ENCODE measurements at places on chromosomes 5 and 9. TPM values are rescaled to one million over a fixed set of nuclear protein-coding genes. Genes with fewer than 3 reads are reported as not detected.

Gene TMEM38B
- 15.0 TPM for total RNA-seq

Gene PCSK1
- not detected for total RNA-seq

Gene SLC25A48
- not detected for total RNA-seq

Gene FGF18
- 0.42 TPM for total RNA-seq

Gene LTC4S
- 6.1 TPM for total RNA-seq

Gene CDH9
- total RNA-seq, result not detected

Gene PCDHB4
- not detected for total RNA-seq

Gene FAM169A
- 23.7 TPM for total RNA-seq

Gene TMC1
- not detected for total RNA-seq

Gene PCDHGA8
- total RNA-seq, result 0.16 TPM

Gene TDRD7
- total RNA-seq, result 10.2 TPM

Gene ZNF483
- 18.5 TPM for total RNA-seq

Gene PCDHB5
- 0.18 TPM for total RNA-seq

Gene CTNND2
- total RNA-seq, result not detected

Gene PIP5K1B
- 1.2 TPM for total RNA-seq

Gene CLK4
- 105 TPM for total RNA-seq

Gene SHOC1
- total RNA-seq, result not detected

Gene SOX30
- 0.44 TPM for total RNA-seq

Gene CDC14B
- 13.3 TPM for total RNA-seq

GRCh38 chr5:9444346-9444745, 101.5 kb downstream of the SEMA5A start:
- no peak for DNase-seq

- DNase-seq, result no peak
Measured at GRCh38 chr9:109453210-109453842, 44.8 kb downstream of the PTPN3 start.

DNA sequence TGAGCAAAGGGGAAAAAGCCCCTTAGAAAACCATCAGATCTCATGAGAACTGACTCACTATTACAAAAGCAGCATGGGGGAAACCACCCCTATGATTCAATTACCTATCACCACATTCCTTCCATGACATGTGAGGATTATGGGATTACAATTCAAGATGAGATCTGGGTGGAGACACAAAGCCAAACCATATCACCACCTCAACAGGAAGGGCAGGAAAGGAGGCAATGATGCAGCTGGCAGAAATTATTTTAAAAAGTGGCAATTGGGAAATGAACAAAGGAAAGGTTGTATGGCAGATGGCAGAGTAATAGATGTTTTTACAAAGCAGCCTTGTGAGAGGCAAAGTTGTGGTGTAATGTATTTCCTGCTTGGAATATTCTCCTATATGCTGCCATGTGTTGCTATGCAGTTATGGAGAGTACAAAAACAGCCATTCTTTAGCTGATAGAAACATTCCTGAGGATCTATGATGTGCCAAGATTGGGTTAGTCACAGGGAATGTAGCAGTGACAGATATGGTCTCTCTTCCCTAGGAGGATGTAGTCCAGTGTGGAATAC, 138.8 kb downstream of the SMC2 start:
- no peak for DNase-seq

DNA sequence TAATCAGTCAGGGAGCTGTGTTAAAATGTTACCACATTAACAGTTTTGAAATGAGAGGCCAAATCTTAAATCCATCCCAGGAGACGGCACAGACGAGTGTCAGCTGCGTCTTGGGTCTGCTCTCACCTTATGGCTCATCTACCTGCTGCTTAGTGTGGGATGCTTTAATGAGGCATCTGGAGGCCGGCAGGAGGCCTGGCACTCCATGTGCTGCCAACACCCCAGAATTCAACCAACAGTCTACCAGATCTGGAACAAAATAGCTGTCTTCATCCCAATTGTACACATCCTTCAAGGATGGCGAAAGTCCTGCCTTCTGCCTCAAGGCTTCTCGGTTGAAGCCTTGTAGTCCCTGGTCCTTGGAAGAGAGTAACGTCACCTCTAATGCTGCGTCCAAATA, 12.0 kb downstream of the PRKACG start:
- no peak for DNase-seq

- DNase-seq, result no peak
Measured at GRCh38 chr5:158492841-158493242, 606.9 kb downstream of the EBF1 start.

DNA sequence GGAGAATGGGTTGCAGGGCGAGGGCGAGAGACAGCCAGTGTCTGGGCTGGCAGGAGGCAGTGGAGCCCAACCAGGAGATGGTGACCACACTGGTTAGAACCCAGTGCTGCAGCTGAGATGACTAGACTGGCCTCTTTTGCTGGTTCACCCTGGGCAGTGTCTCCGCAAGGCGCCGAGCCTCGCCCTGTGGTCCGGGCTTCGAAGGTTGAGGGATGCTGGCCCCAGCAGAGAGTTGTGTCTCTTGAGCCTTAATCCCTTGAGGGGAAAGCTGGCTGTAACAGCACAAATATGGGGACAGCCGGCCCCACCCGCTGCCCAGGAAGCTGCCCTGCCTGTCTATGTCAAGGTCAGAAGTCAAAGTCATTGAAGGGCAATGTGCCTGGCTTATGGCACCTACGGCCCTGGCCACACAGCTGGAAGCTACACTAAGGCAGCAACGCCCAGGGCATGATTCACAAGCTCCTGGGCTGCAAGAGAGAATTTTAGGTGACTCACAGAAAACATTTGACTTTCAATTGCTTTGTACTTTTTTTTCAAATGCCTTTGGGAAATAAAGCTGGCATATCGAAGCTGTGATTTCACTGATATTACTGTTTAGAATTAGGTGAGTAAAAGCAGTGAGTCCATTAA, 33.3 kb downstream of the NKX2-5 start:
- no peak for DNase-seq

DNA sequence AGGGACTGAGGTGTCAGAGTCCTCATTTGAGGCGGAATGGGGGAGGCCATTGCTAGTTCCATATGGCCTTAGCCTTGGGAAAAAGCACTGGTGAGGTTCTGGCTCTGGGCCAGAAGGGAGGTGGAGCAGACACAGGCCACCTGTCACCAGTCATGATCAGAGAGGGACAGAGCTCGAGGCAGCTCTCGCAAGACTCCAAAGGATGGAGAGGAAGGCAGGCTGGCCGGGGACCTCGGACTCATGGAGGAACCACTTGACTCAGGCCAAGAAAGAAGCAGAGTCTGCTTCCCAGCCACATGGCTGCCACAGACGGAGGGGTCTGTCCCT, 29.2 kb upstream of the NSMF start:
- DNase-seq, result no peak

DNA sequence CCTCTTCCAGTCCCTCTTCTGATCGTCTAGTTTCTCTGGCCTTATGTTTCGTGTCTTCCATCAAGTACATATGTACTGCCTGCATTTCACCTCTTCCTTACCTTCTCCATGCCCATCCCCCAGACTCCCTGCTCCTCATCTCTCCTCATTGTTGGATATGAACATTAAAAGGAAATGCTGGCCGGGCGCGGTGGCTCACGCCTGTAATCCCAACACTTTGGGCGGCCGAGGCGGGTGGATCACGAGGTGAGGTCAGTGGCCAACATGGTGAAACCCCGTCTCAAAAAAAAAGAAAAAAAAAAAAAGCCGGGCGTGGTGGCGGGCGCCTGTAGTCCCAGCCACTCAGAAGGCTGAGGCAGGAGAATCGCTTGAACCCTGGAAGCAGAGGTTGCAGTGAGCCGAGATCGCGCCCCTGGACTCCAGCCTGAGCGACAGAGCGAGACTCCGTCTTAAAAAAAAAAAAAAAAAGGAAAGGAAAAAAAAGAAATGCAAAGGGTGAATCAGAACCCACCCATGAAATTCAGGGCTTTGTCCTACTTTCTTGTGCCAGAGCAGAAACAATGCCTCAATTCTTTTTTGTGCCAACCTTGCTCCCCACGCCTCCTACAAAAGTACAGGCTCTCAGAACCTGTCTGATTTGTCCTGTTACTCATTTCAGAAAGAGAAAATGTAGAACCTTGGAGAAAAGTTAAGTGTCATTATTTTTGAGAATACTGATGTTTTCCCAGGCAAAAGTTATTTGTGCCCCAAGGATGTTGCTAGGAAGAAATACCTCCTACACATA, 1.5 kb upstream of the ZFR start:
- no peak for DNase-seq

GRCh38 chr5:103962023-103962422, 399.4 kb upstream of the NUDT12 start:
- no peak for DNase-seq

DNA sequence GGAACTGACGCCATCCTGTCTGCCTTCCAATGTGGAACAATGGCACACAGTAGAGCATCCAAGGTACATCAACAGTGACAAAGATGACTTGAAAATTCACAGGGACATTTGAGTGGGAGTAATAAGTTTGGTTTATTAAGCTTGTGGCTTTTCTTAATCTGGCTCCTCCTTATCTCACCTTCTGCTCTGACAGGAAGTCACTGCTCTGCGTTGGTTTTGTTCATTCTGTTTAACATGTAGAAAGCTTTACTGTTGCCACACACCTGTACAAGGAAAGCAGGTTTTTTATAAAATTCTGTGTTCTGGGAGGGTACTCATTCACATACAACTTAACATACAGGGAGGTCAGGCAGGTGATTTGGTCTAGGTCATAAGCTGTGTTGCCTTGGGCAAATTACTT, 1.6 kb upstream of the GZMK start:
- no peak for DNase-seq

GRCh38 chr9:106927916-106928315, 65.0 kb downstream of the ZNF462 start:
- no peak for DNase-seq

GRCh38 chr5:59367791-59368394, 525.6 kb downstream of the PDE4D start:
- peak; percentile 6 for DNase-seq

DNA sequence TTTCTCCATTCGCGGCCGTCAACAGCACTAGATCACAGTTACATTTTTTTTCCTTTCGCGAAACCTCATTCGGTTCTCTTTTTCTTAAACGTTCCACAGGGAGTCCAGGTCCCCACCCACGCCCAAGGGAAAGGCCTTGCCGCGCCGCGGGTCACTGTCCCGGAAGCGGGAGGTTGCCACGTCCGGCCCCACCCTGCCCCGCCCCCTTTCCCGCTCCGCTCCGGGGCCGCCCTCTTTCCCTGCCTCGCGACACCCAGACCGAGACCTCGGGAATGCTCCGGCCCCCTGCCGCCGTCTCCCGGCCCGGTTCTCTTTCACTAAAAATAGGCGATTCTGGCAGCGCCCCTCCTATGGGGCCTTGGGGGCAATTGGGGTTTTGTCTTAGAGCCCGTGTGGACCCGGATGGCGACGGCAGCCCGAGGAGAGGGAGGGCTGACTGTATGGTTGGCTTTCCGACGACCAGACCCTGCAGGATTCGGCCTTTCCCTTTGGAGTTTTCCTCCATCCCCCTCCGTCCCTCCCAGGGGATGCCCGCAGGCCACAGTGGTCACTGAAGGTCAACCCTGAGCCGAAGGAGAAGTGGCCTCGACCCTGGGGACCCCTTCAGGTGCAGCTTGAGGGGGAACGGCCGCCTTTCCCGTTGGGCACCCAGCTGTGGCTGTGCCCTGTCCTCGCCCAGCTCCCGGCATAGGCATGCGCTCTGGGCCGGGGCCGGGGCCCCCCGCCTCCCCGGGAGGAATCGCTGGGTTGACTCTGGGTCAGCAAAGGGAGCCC, 2.8 kb upstream of the RACK1 start:
- DNase-seq, result peak; percentile 68

DNA sequence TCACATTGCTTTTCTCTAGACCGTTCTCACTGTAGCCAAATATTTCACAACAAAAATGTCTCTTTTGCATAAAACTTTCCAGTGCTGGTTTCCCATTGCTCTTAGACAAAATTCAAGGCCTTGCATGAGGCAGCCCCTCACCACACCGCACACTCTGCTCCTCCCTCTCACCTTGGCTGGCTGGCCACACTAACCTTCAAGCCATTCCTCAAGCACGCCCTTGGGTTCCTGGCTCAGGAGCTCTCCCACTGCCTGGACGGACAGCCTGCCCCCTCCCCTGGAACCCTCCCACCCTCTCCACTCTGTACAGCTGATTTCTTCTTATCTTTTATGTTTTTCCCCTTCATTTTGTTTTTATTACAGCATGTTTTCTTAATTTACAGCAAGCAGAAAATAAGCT, 83.2 kb downstream of the PDZD2 start:
- DNase-seq, result no peak

- no peak for DNase-seq
Measured at GRCh38 chr9:32590898-32591297, 17.9 kb upstream of the NDUFB6 start.

DNA sequence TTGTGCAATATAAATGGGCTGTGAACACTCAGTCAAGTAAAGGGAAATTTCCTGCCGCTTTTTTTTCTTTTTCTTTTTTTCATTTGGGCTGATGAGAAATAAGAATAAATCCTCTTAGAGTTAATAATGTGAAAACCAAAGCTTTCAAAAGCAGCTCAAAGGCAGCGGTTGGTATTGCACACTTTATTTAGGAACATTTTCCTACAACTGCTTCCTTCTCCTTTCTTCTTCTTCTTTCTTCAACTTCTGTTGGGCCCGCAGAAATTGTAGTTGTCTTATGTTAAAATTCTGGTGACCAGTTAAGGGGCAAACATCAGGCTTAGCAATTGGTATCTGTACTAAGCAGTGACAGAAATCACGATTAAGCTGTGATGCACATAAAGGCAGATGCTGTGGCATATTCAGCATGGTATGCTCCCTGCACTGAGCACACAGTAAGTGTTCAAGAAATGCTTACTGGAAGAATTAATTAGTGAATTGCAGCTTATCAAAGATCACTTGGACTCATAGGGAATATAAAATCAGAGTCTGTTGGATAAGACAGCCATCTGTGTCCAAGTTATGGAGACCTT, 85.4 kb downstream of the ANKRD55 start:
- no peak for DNase-seq

GRCh38 chr9:33177086-33177485, 9.9 kb upstream of the B4GALT1 start:
- DNase-seq, result no peak

- DNase-seq, result no peak
Measured at GRCh38 chr5:178740921-178741320, 10.5 kb upstream of the ZNF354A start.

DNA sequence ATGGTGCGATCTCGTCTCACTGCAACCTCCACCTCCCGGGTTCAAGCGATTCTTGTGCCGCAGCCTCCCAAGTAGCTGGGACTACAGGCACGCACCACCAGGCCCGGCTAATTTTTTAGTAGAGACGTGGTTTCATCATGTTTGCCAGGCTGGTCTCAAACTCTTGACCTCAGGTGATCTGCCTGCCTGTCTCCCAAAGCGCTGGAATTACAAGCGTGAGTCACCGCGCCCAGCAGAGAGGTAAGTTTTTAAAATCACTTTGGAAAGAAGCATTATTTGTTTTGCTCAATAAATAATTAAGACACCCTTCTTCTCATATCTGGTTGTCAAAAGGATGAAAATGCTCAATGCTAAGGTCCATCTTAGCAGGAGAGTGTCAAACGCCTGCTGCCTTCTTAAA, 48.5 kb upstream of the STXBP1 start:
- no peak for DNase-seq

Measured in naive thymus-derived CD8-positive, alpha-beta T cell (primary cell).